Caki2 (cell line): ENCODE measurements at places on chromosomes 3 and 15. TPM values are rescaled to one million over a fixed set of nuclear protein-coding genes. Genes with fewer than 3 reads are reported as not detected.

SIDT1 gene
- total RNA-seq = not detected in 2 replicates

DNA sequence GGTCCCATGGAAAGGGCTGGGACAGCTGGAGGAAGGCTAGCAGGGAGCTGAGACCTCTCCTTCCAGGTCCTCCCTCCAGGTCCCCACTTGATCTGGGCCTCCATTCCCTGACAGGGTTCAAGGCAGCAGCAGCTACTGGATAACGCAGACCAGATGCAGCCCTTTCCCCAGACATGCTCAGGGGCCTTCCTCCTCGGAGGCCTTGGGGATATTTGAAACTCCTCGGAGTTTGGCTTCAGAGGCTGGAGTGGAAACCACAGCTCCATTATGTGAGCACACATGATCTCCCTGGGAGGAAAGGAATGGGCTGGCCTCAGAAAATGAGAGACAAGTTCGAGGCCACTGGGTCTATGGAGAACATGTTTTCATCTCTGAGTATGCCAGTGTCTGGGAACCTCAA, 119.3 kb downstream of the SMAD6 start:
- no peak for DNase-seq

DNA sequence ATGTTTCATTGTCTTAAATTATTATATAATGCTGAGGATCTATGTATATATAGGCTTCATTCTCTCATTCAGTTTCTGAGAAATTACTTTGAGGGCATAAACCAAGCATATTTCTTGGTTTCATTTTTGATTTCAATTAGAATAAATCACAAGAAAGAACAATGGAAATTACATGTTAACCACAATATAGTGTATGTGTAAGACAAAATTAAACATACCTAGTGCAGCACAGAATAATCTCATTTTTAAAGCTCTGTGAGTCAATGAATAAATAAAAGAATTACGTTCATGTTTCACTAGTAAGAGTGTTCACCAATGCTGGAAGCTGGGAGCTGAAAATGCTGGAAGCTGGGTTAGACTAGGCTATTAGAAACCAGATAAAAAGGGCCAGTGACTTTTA, 72.8 kb downstream of the UBE3A start:
- DNase-seq = no peak

DNA sequence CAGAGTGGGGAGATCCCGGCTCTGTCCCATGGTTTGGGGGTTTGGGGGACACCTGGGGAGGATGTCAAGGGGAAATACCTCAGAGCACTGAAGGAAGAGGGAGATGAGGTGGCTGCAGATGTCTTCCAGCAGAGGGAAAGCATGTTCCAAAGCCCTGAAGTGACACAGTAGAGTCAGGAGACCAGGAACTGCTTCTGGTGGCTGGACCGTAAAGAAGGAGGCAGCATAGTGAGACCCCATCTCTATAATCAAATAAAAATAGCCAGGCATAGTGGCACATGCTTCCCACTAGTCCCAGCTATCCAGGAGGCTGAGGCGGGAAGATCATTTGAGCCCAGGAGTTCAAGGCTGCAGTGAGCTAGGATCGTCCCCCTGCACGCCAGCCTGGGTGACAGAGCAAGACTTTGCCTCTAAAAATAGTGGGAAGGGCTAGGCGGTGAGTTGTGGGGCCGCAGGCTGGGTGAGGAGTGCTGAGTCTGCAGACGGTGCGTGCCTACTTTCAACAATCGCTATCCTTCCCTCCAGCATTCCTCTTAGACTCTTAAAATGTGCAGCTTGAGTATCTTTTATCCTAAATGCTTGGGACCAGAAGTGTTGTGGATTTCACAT, 26.2 kb downstream of the HES1 start:
- DNase-seq = no peak
